ENCODE measurements at places on chromosomes 5 and 9. TPM values are rescaled to one million over a fixed set of nuclear protein-coding genes. Genes with fewer than 3 reads are reported as not detected.

The SLC25A2 gene
- total RNA-seq: not detected

The HK3 gene
- 2.5 TPM for total RNA-seq

The SPATA31A3 gene
- not detected for total RNA-seq

The SLC46A2 gene
- not detected for total RNA-seq

The PCDHA6 gene
- 0.10 TPM for total RNA-seq

The PLPP7 gene
- 110 TPM for total RNA-seq

The NRARP gene
- total RNA-seq: 4.4 TPM

The FUBP3 gene
- total RNA-seq: 14.1 TPM

The TMOD1 gene
- total RNA-seq: 191 TPM

The ANKRD34B gene
- not detected for total RNA-seq

The PCDHGA12 gene
- total RNA-seq: 5.4 TPM

The RAI14 gene
- total RNA-seq: 1.1 TPM

The GAPT gene
- total RNA-seq: not detected

Data from gastrocnemius medialis (tissue), 4 donors.